Stimulated activated CD4-positive, alpha-beta T cell treated with anti-CD3 and anti-CD28 coated beads, Interleukin-4, amount 100 ng/mL, for 4 hours (primary cell): ENCODE measurements at places on chromosomes 16 and 17.

DNA sequence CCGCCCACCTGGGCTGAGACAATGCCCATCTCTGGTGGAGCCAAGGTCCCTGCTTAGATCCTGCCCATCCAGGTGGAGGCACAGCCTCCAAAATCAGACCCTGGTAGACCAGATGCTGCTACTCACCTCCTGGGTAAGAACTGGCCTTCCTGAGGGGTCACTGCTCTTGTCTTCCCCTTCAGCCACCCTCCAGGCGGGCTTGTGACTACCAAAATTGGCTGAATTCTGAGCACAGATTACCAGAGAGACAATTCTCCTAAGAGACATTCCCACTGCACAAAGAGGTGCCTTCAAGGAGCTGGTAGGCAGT is 10.9 kb downstream of the MMP2 start:
- DNase-seq: no peak

DNA sequence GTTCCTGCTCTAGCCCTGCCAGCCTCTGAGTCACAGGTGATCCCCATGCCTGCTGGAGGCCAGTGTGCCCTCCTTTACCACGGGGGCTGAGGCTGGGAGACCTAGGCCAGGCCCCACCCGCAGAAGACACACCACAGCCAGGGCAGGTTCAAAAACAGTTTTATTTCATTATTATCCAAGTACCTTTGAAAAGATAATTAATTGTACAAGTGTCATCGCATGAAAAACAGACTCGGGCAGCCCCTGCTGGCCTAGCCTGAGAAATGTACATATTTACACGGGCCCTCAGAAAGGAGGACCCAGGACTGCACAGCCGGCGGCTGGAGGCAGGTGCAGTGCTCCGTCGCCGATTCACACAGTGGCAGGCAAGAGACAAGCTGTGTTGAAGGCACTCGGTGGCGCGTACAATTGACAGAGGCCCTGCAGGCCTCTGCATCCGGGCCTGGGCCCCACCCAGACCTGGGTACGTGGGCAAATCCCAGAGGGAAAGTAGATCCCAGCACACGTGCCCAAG is 4.4 kb downstream of the PDIA2 start:
- DNase-seq: no peak

DNA sequence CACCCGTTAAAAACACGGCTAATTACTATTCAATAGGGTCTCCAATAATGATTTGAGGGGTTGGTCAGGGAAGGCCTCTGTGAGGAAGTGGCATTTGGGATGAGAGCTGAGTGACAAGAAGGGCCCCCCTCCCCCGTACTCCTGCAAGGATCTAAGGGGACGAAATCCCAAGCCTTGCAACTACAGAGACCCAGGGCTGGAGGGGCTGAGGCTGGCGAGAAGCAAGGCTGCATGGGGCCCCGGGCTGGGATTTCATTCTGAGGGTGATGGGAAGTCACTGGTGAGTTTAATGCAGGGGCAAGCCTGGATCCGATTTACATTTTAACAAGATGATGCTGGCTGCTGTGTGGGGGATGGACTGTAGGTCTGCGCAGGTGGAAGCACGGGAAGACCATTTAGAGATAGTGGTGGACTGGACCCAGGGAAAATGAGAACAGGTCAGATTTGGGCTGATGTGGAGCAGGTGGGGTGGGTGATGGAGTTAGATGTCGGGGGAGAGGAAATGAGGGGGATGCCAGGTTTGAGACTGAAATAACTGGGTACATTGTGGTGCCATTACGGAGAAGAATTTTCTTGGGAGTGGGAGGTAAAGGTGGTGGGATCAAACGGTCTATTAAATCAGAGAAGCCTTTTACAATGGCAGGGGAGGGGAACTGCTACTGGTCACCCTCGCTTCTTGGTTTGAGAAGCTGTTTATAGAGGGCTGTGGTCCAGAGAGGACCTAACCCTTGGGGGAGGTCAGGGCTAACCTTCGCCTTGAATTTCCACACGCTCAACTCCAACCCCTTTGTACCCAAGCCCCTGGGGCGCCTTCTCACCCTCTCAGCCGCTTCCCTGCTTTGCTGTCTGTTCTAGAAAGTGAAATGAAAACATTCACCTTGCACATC is 932 bp upstream of the MYBBP1A start:
- DNase-seq: no peak

DNA sequence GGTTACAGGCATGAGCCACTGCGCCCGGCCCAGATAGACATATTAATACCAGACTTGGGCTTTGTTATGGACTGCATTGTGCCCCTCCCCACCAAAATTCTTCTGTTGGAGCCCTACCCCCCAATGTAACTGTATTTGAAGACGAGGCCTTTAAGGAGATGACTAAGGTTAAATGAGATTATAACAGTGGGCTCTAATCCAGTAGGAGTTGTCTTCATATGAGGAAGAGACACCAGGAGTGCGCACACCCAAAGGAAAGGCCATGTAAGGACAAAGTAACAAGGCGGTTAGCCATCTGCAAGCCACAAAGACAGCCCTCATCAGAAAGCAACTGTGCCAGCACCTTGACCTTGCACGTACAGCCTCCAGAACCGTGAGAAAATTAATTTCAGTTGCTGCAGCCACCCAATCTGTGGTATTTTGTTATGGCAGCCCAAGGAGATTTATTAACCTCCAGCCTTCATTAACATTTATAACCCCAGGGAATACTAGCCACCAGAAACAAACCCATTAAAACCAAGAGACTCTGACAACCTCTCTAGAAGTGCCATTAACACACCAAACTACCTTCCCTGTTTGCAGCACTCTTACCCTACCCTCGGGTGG is 107.6 kb downstream of the TTC19 start:
- no peak for DNase-seq

GRCh38 chr16:15498427-15499175 is 64.2 kb downstream of the BMERB1 start:
- no peak for DNase-seq

DNA sequence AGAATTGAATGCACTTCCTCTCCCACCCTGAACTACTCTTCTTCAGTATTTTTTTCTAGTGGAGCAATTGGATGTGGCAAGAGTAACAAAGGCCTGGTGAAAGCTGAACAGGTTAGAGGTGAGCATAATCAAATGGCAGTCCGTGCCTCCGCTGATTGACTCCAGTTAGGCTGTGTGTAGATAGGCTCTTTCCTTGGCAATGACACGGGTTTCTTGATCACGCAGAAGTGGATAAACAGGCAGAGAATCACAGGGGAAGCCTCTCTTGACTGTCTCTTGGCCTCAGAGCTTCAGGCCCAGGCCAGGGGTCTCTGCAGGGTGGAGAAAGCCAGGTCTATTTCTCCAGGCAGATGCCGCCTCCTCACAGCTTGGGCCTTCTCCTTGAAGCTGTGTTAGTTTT is 4.2 kb downstream of the CD300LB start:
- DNase-seq: no peak

DNA sequence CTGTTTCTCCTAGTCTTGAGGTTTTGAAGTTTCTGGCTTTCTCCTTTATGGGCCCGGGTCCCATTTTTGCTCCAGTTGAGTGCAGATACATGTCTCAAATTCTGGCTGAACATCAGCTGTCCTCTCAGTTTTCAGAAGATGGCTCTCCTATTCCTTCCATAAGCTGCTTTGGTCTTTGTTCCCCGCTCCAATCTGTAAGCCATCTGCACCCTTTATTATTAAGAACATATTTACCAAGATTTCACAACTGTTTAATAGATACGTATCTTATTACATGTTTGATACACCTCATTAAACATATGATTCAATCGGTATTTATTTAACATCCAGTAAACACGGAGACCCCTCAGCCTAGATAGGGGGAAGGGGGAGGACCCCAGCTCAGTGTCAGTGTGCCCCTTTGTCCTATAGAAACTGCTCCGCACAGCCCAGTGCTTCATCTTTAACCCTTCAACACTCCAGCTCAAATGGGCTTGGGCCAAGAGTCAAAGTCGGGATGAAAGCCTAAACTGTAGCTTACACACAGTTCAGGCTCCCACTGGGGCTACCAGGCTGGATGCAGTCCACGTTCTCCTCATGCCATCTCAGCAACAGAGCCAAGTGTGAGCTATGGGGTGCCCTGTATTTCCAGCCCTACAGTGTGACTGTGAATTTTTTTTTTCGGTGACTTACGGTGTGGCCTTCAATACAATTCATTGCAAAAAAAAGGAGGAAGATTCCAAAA is 166.0 kb upstream of the ZFHX3 start:
- no peak for DNase-seq

GRCh38 chr16:4272114-4272956 is 488 bp downstream of the TFAP4 start:
- no peak for DNase-seq

DNA sequence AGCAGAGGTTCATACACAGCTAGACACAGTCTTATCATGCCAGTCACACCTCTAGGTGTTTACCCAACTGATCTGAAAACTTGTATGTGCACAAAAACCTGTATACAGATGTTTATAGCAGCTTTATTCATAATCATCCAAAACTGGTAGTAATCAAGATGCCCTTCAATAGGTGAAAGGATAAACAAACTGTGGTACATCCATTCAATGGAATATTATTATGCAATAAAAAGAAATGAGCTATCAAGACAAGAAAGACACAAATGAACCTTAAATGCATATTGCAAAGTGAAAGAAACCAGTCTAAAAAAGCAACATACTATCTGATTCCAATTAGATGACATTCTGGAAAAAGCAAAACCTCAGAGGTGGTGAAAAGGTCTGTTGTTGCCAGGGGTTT is 47.6 kb upstream of the CNEP1R1 start:
- no peak for DNase-seq

GRCh38 chr17:78394209-78394608 is 15.8 kb downstream of the PGS1 start:
- no peak for DNase-seq

DNA sequence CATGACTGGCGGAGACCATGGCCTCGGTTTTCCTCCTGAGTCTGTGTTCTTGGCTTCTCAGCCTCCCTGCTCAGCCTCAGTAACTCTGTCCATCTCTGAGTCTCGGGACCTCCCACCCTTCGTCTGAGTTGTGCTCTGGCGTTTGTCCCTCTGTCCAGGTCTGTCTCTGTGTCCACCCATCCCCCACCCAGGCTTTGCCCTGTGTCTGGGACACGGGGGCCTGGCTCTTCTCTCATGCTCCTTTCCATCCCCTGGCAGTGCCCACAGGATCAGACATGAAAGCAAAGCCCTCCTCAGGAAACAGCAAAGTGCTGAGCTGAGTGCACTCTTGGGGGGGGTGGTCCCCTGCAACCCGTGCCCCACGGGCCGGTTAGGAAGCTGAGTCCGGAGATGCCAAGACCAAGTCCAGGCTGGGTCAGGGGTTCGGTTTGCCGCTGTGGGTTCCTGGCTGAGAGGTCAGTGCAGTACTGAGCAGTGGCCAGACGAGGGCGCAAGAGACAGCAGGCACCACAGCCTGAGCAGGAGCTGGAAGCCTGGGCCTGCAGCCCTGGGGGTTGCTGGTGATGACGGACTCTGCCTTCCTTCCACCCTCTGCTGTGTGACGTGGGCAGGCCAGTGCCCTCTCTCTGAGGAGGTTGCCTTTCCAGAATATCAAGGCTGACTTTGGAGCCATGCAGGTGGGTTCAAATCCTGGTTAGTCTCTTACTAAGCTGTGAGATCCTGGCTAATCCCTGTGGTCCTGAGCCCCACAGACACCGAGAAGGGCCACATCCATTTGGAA is 2.5 kb downstream of the P2RX1 start:
- peak; percentile 68 for DNase-seq

DNA sequence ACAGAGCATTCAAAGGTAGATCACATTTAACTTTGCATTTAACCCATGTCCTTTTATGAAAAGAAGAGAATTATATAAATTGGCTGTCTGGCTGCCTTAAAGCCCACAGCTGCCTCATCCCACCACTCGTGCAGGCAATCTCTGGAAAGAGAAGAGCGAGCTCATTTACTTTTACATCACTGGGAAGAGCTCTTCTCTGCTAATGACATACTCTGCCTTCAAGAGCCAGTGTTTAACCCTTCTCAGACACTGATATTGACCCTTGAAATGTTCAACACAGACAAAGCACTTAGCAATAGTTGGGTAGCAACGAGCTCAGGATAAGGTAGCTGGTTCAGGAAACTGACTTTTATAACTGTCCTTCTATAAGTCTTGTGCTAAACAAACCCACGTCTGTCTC is 6.8 kb downstream of the KRT38 start:
- DNase-seq: no peak

- DNase-seq: no peak
These were observed 10.2 kb downstream of the PIP4K2B start for GRCh38 chr17:38789185-38789584.

- DNase-seq: no peak
These were observed 60.6 kb upstream of the DNAH17 start for GRCh38 chr17:78637643-78638420.

DNA sequence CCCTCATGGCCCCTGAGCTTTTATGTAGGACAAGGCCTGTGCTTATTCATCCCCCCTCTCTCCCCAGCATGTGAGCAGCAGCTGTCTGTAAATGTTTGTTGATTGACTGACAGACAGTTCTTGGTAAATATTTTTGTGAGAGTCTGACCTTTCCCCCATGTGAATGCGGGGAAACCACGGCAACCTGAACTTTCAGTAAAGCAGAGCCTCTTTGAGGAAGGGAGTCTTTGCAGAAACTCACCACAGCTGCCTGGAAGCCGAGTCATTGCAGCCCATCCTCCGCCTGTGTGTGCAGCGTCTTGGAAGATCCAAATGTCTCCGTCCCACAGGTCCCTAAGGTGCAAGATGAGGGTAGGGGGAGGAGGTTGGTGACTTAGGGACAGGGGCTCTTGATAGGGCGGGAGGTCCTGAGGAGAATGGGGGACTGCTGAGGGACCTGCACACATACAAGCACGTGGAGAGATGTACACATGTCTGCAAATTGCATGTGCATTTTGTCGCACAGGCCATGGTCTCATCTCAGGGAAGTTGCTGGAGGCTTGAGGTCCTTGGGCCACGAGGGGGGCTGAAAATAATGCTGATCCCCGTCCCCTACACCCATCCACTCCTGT is 23.0 kb upstream of the IL21R start:
- DNase-seq: no peak

DNA sequence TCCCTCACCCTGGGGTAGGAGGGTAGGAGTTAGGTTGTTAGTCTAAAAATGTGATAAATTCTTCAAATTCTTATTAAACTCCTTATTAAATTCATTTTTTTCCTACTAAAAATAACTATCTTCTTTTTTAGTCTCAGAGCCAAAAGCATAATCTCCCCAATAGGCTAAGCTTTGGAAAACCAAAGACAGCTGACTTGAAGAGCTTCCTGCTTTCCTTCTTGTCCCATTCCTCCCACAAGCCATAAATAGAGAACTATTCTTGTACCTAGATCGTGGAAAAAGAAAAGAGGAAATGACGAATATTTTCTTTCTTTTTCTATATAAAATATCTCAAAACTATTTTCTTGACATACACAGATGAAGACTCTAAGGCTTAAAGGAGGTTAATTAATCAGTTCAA is 486.9 kb downstream of the CDH8 start:
- no peak for DNase-seq
